NCI-H2081 treated with DMSO at 0.1 percent for 48 hours (cell line): ENCODE measurements at places on chromosomes 6 and 20.

DNA sequence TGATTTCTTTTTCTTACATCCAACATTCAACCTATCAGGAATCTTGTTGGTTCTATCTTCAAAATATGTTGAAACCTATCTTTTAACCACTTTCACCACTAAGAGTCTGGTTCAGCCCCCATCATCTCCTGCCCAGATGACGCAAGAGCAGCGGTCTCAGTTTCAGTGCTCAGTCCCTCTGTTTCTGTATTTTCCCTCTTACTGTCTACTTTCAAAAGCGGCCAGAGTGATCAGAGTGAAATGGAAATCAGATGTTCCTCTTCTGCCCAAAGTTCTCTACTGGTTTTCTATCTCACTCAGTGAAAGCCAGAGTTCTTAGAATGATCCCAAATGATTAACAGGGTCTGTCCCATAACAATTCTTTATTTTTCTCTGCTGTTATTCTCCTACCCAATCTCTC lies 147.9 kb upstream of the PDE7B start:
- no peak for DNase-seq

DNA sequence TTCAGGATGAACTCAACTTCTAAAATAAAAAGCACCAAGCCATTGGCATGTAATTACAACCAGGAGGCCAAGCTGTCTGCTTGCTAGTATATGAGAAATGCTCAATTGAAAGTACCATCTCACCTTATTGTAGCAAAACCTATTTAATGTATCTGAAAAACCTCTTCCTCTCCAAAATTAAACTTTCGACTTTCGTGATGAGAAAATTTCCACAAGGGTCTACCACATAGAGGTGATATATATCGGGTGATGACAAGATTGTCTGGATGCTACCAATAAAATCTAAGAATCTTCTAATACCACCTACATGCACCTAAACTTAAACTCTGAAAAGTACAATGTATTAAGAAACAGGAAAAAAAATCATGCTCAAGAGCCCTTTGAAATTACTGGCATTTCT lies 74.2 kb downstream of the ATXN1 start:
- DNase-seq: no peak

DNA sequence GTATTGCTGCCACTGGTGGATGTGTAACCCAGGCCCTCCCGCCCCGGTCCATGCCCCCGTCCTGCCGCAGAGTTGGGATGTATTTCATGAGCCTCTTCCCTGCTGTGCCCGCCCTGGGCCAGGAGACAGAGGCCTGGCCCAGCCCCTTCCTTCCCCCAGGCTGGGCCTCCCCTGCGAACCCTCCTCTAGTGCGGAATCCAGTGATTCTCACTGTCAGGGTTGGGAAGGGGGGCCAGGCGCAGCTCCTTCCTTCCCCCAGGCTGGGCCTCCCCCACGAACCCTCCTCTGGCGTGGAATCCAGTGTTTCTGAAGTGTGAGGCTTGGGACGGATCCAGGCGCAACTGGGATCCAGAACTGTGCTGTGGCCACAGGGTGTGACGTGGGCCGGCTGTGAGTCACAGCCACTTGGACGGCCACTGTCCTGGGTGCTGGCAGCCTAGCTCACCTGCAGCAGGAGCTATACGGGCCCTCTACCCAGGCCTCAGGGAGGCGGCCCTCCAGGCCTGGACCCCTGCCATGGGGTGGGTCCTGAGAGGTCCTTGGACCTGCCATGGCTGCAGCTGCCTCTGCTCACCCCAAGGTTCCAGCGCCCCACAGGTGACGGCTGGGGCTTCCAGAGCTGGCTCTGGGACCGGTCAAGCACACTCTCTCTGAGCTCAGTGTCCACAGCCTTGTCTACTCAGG lies 28.3 kb downstream of the COL20A1 start:
- no peak for DNase-seq

DNA sequence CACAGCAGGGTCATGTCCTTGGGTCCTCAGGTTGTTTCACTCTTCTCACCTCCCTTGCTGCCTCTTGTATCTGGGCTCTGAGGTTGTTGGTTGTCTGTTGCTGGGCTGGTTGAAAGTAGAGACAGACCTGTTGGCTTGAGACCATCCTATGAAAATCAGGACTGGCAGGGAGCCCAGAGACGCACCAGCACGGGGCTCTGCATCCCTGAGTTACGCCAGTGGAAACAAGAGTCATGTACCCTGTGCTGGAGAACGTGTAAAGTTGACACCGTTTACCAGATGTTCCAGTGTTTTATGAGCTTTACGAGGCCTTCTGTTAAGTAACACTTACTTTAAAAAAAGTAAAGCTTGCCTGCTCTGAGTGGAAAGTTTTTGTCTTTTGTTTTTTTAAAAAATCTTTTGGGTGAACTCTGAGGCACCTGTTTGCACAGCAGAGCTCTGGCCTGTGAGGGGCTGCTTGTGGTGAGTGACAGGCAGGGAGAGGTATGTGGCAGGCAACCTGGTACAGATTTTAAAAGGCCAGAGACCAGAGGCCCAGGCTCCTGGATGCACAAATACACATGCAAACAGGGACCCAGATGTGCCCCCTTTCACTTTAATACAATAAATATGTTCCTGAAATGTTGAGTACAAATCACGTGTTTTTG lies 260.0 kb upstream of the SUPT3H start:
- no peak for DNase-seq

DNA sequence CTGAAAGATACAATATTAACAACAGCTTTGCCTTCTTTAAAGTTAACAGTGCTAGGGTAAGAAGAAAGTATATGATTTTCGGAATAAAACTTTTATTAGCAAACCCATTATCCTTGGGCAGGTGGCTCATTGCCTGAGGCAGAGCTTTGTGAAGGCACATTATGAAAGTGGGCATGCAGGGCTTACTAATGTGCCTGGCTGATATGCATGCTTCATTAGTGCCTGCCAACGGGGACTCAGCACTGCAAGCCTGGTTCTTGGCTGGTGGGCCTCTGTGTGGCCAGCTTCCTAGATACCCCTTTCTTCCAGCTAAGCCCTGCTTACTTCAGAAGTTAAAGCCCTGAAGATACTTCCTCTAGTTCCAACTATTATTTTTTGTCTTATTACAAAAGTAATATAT lies 481.6 kb downstream of the ADGRB3 start:
- DNase-seq: no peak

- no peak for DNase-seq
These were observed 70.0 kb downstream of the NRSN1 start for GRCh38 chr6:24195836-24196597.
